Gastroesophageal sphincter (tissue), 4 donors: ENCODE measurements at places on chromosomes 5 and 9. TPM values are rescaled to one million over a fixed set of nuclear protein-coding genes. Genes with fewer than 3 reads are reported as not detected.

The TMEM215 gene
- total RNA-seq = 0.13 TPM

The SPINK14 gene
- total RNA-seq = not detected

The DMGDH gene
- 7.3 TPM for total RNA-seq

The NXNL2 gene
- not detected for total RNA-seq

GRCh38 chr5:107805166-107805565, 134.4 kb upstream of the EFNA5 start:
- H3K4me3 ChIP-seq = no peak overlapping the region
- no peaks in the 10 kb centered on the region for H3K27me3 ChIP-seq
- no peak overlapping the region for H3K27ac ChIP-seq
- no peaks in the 10 kb centered on the region for H3K4me1 ChIP-seq
- no peaks in the 10 kb centered on the region for H3K36me3 ChIP-seq

DNA sequence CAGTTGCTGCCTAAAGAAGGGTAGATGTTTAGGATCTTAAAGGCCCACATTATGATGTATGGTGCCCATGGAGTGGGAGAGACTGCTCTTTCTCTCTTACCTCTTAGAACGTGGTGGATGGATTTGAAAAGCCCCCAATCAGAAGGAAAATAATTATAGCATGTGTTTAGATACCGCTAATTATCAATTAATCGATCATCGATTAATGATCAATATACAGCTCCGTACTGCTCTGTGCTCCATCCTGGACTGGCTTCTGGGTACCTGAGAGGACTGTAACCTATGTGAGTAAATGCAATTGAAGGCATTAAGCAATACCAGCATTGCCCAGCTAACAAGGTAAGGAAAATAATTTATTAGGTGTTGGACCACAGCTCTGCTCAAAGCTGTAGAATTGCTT, 149.1 kb downstream of the MAST4 start:
- no peak overlapping the region for H3K4me3 ChIP-seq
- H3K36me3 ChIP-seq = no peaks in the 10 kb centered on the region
- ATAC-seq = no peak
- H3K27ac ChIP-seq = no peak overlapping the region
- H3K27me3 ChIP-seq = no peaks in the 10 kb centered on the region
- H3K4me1 ChIP-seq = no peaks in the 10 kb centered on the region

GRCh38 chr5:160188141-160189015, 40.9 kb upstream of the FABP6 start:
- no peaks in the 10 kb centered on the region for H3K36me3 ChIP-seq
- H3K4me3 ChIP-seq = peak overlapping the region; percentile 58
- peak; percentile 69 for ATAC-seq
- H3K27me3 ChIP-seq = no peaks in the 10 kb centered on the region

DNA sequence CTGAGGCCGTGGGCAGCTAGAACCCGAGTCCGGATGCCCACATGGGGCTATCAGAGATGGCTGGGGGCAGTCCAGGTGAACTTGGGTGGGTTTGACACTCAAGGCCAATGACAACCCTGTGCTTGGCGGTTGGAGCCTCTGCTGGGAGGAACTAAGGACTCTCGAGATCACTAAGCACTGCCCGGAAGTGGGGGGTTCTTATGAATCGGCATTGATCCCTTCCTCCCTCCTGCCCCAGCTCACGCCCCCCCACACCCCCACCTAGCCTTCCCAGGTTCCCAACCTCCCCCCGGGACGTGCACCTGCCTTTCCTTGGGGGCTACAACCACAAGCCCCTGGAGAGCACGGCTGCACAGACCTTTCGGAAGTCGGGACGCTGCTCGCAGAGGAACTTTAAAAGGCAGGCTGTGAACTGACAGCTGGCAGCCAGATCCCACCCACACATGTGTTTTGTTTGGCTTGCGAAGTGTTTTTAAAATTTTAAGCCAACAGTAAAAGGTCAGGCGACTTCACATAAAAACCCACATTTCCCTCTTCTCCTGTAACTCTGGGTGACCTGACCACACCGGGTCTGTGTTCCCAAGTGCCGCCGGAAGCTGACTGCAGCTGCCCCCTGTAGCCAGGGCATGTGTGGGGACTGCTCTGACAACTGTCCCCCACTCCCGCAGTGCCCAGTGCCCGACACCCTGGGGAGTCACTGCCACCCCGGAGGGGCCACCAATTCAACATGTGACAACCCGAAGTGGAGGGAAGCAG, 5.1 kb upstream of the RALGDS start:
- peak overlapping the region; percentile 42 for H3K4me3 ChIP-seq
- H3K27ac ChIP-seq = no peak overlapping the region
- no peaks in the 10 kb centered on the region for H3K27me3 ChIP-seq
- no peaks in the 10 kb centered on the region for H3K36me3 ChIP-seq

DNA sequence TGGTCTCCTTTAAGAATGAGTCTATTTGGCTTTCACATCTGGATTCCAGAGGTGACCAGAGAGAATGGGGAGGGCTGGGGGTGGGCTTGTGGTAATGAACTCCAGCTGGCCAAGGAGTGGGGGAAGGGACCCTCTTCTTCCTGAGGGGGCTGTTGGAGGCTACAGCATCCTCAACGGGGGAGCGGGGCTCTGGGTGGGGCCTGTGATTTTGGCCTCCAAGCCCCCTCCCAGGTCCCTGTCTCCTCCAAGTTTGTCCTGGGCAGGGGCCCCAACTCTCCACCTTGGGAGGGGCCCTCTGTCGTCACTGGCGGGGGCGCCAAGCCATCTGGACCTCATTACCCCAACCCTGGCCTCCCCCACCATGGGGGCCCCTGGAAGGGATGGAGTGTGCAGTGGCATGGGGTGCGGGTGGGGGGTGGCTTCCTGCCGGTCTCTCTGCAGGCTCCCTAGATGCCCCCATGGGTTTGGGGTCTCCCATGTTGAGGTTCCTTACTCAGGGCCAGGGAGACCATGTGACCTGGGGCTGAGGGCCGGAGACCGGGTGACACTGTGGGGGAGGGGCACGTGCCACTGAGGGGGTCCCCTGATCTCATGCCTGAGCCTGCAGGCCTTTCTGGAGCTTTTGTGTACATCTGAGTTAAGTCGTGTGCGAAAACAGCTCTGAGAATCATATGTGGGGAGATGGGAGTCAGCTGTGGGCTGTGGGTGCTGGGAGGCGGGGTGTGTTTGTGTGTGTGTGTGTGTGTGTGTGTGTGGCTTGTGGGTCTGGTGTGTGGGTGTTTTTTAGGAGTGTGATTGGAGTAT, 32.4 kb downstream of the GOLGA2 start:
- no peak overlapping the region for H3K4me3 ChIP-seq
- ATAC-seq = no peak
- peaks cover 12% of the 10 kb centered on the region for H3K4me1 ChIP-seq
- H3K27me3 ChIP-seq = peaks cover 16% of the 10 kb centered on the region
- no peaks in the 10 kb centered on the region for H3K36me3 ChIP-seq

DNA sequence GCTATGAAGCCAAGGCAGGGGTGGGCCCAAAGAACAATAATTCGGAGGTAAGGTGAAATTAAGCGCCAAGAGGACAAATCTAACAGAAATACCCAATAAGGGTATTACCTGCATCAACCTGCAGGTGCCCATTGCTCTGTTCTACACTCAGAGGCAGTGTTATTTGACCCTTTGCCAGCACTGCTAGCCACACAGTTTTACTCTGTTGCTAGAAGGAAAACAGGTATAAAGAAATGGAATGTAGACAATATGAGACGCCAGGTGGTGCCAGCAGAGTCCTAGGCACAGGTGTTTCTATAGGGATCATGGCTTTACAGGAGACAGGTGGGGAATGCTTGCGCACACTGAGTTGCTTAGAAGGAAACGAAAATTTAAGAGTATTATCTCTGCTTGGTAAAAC, 201.3 kb downstream of the HTR1A start:
- H3K4me3 ChIP-seq = no peak overlapping the region
- no peak overlapping the region for H3K27ac ChIP-seq
- H3K4me1 ChIP-seq = no peaks in the 10 kb centered on the region
- no peaks in the 10 kb centered on the region for H3K27me3 ChIP-seq
- no peak for ATAC-seq
- H3K36me3 ChIP-seq = no peaks in the 10 kb centered on the region
